Stimulated activated CD4-positive, alpha-beta T cell treated with anti-CD3 and anti-CD28 coated beads, Interleukin-4, amount 100 ng/mL, for 4 hours (primary cell): ENCODE measurements at places on chromosomes 1 and 21.

DNA sequence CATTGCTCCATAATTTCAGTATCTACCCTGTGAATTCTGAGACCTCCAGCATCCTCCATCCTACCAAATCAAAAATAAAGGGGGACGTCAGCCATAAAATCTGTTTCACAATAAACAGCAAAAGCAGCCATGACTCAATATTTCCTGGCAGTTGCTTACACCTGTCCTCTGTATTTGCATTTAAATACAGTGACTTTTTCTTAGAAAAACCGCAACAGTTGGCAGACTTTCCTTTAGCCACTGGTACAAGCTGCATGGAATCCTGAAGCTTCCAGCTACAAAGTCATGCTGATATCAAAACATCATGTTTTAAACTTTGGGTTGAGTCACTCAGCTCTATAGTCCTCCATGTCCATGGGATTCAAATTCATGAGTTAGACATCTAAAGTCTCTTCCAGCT is 278.0 kb upstream of the KAZN start:
- DNase-seq: no peak

DNA sequence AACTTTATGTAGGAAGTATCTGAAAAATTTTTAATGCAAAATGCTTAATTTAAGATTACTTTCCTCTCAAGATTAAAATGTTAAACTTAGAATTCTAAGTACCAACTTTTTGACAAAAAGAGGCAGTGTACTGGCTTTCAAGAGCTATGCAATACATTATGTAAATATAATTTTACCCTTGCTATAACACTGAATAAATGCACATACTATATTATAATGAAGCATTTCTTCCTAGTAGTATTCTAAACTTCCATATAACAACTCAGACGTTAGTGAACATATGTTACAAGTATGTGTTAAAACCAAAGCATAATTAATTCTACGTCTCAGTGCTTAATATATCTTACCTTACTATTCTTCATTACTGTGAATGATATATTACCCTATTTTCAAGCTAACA is 58.5 kb downstream of the RGS21 start:
- DNase-seq: no peak

DNA sequence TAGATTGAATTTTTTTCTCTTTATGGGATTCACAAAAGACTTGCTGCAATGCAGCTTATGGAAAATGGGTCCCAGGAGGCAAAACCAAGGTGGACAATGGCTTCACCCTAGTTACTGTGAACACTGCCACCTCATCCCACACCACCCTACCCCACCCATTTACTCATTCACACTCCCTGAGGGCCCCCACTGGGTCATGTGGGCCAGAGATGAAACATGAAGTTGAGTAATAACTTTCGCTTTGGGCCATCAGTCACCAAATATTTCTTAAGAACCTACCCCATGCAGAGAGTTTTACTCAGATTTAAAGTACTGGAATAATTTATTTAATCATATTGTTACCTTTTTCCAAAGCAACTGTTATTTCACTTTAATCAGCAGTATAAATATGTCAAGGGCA is 191.8 kb downstream of the TPR start:
- DNase-seq: no peak

GRCh38 chr1:159786966-159787365 is 6.2 kb downstream of the DUSP23 start:
- no peak for DNase-seq
